NCI-H1436 treated with DMSO at 0.1 percent for 48 hours (cell line): ENCODE measurements at places on chromosomes 7 and 10.

DNA sequence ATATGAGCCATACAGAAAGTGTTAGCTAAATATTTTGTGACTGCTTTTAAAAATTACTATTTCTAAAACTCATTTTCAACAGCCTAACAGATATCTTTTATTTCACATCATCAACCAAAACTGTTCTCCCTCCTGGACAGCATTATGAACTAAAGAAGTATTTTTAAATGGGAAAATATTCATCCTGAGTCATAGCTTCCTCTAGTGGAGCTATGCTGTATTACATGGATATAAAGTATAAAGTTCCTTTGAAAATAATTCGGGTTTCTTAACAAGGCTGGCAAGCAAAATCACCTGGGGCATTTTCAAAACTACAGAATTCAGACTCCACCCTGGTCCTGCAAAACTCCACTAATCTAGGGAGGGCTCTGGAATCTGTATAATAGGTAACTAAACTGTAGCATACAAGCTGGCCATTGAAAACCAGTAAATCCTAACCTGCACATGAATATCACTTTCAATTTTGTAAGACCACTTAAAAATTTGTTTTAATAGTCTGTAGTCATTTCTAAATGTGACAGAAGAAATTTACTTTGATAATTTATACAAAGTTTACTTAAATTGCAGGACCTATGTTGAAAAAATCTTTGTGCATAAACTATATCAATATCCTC is 53.5 kb downstream of the SCIN start:
- DNase-seq: no peak

DNA sequence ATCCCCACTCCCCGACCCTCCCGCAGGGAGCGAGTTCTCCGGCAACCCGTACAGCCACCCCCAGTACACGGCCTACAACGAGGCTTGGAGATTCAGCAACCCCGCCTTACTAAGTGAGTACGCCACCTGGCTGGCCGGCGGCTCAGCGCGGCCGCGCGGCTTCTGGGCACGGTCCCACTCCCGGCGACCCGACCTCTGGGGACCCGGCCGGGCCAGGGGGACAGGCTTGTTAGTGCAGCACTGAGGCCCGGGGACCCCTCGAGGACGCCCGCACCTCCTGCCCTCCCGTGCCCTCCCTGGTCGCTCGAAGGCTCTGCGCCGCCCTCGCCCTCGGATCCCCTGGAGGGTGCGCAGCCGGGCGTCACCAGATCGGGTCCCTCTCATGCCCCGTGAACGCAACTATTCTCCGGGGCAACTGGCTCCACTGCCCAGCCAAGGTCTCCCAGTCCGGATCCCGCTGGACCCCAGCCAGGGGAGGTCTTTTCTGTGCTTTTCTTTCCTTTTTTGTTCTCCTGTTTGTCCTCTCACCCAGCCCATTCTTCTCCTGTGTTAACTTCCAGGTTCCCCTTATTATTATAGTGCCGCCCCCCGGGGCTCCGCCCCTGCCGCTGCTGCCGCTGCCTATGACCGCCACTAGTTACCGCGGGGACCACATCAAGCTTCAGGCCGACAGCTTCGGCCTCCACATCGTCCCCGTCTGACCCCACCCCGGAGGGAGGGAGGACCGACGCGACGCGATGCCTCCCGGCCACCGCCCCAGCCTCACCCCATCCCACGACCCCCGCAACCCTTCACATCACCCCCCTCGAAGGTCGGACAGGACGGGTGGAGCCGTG is 81.8 kb downstream of the PAX2 start:
- DNase-seq: no peak

GRCh38 chr7:42236976-42237810 is at the start of gene GLI3:
TSS of gene GLI3 (minus strand) at chr7:42237209. CDS start at chr7:42223253, 13,956 bp downstream.
- DNase-seq: no peak

DNA sequence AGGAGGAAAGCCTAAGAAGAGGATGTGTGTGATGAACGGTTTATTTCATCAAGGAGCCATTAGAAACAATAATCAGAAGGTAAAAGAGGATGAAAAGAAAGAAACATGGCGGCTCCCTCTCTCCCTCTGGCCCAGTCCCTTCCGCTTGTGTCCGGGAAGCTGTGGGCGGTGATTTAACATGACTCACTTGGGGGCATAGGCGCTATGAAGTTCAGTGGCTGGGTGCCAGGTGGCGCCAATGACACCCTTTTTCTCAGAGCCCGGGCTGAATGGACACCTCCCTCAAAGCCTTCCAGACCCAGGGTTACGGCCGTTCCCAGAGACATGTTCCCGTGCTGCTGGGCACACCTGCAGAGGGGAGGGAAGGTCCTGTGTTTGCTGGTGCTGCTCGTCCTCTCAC is 244.0 kb downstream of the SKAP2 start:
- DNase-seq: no peak

DNA sequence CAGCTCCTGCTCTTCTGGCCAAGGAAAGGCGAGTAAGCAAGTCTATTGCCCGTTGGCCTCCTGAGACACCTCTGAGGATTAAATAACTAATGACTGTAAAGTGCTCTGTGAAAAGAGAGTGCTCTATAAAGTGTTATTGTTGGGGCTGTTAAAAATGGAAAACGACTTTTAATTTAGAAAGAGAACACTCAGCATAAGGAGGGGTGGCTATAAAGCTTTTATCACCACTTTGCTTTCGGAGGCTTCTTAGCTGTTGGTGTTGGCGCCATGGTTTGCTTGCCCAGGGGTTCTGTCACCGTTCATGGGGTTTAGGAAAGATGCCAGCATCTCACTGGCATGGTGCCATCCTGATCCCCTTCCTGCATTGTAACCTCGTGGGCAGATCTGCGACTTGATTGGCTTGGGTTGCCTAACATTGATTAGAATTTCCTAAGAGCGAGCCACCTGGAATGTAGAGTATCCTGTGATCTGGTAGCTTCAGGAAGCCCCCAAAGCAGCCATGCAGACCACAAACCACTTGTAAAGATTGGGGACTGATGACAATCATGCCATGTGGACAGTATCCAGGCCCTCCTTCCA is 509.9 kb downstream of the LRMDA start:
- DNase-seq: peak; percentile 53

DNA sequence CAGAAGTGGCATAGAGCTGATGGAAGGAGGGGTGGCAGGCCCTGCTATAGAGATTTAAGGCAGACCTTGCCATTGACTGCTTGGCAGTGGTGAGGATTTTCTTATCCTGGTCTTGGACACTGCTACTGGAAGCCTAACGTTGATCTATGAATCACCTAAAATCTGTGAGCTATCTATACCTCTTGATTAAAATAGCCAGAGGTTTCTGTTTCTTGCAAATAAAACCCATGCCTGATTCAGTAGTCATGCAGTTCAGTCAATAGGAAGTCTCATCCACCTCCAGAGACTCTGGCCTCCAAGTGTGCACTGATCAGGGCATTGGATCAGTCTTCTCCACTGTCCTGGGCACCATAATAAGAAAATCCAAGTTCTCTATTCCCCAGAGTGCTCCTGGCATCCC is 286.5 kb downstream of the PTEN start:
- no peak for DNase-seq

GRCh38 chr7:123797673-123798531 is 47.1 kb upstream of the HYAL4 start:
- DNase-seq: peak; percentile 22

GRCh38 chr7:134894928-134895327 is 91.4 kb upstream of the AGBL3 start:
- DNase-seq: no peak

DNA sequence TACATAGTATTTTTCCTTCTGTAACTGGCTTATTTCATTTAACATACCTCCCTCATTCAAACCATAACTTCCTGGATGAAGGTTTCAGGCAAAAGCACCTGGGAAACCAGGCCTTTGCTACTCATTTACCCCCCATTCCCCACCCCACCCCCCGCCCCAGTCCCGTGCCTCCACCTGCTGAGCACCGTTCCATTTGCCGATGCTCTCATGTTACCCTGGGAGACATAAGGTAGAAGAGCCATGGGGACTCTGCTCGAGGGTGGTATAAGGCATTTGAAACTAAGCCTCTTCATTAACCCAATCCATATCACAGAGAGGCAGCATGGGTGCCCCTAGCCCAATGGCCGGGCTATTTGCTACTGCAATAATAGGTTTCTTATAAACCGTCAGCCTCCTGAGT is 22.2 kb upstream of the MCM10 start:
- no peak for DNase-seq

DNA sequence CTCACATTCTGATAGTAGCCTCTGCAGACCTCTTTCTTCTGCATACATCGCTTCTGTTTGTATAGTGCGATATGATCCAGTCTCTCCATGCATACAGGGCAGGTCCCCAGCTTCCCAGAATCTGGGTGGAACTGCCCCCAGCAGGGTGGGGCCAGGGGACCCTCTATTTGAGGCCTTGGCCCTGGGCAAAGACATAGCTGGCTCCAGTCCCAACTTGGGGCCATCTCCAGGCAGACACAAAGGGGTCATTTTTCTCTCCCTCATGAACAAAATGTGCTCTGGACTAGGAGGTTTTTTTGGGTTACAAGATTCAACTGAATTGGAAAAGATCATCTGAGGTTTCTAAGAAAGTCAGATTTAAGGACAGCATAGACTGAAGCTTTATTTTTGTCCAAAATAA is 21.1 kb upstream of the HSPA12A start:
- no peak for DNase-seq

DNA sequence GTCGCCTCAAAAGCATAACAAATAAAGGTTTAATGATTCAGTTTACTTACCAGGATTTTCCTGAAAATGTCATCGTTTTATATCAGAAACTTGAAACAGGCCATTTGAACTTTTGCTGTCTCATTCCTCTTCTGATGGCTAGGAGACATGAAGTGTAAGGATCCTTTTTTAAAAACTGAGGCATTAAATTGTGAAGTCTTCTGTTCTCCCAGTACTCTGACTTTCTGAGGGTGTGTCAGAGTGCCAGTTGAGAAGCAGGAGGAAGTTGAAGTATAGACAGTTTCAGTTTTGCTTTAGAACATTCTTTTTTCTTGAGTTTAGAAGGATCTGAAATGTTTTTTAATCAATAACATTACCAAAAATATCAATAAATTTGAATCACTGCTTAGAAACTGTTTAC is at the start of gene SAMD9L:
Gene SAMD9L (minus strand): TSS at position 242 of the 400 bp plus-strand sequence. CDS start 12,414 bp downstream, outside the sequence.
- no peak for DNase-seq

- DNase-seq: no peak
These were observed 61.6 kb upstream of the KCNMA1 start for GRCh38 chr10:77699080-77699645.

DNA sequence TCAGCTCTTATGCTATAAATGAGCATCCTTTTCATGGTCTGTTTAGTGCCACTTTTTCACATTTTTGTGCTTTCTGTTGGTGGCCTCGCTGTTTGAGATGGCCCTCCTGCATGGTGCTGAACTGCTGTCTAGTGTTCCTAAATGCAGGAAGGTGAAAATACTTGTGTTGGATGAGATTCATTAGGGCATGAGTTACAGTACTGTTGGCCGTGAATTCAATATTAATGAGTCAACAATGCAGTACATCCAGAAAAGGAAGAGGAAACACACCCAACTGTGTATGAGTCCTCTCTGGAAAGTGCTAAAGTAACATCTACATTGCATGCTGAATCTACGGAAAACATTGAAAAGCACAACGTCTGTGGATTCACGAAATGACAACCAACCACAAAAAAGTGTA is 124.0 kb downstream of the HERPUD2 start:
- DNase-seq: no peak

DNA sequence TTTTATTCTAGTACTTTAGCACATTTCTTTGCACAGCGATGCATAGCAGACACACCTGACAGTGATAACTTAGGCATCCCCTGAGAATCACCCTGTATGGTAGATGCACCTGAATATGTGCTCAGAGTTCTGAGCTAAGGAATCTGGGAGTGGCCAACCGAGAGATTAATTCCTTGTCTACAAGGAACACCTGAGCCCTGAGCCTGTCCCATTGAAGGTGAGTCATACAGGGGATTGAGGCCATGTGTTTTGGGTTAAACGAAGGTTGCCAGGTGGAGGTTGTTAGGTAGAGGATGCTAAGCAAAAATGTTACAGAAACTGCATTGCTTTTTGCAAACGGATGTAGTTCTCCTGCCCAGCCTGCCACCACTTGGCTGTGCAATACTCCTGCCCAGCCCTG is 128.9 kb downstream of the AMPH start:
- no peak for DNase-seq

DNA sequence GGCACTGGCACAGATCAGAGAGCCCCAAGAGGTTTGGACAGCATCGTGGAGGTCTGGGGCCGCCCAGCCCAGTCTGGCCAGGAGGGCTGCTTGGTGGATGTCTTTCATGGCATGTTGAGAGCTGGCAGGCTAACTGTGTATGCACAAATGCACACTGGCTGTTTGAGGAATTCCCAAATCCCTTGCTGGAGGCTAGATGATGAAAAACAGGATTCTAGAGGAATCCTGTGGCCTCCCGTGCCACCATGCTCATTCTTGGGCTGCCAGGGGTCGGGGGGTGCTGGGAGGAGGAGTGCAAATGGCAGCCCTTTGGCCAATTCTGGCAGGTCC is 26.5 kb downstream of the LEP start:
- DNase-seq: no peak

DNA sequence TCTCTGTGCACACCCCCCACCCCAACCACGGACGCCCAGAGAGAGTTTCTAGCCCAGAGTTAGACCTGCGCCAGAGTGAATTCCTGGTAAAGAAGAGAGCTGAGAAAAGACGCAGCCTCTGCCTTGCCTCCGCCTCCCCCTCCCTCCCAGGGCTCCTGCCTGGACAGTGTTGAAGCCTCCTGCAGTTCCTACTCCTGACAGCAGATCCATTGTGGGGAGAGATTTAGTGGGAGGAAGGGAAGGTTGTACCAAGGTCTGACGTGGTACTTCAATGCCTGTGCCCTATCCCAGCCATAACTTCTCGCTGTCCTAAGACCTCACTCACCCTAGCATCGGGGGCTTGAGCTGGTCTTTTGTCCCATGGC is 952 bp downstream of the SRRM3 start:
- DNase-seq: no peak

DNA sequence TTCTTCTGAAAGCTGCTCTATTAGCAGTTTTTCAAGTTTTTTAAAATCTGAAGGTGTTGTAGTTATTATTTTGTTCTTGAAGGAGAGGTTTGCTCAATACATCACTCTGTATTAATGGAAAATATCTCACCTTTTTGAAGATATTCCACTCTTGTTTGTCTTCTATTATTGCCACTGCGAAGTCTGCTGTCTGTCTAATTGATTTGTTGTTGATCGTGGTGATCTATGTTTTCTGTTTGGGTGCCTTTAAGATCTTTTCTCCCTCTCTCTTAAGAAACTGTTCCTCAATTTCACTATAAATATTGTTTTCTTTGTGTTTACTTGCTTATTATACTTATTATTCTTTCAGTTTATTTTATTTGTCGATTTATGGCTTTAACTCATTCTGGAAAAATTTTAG is 64.9 kb upstream of the FZD8 start:
- no peak for DNase-seq
